NCI-H1092 treated with DMSO at 0.1 percent for 48 hours (cell line): ENCODE measurements at places on chromosomes 2 and 18.

GRCh38 chr2:58501371-58502160 is 260.4 kb upstream of the FANCL start:
- no peak for DNase-seq

- DNase-seq: no peak
Observed at GRCh38 chr2:152825834-152826233, 107.4 kb downstream of the ARL6IP6 start.

DNA sequence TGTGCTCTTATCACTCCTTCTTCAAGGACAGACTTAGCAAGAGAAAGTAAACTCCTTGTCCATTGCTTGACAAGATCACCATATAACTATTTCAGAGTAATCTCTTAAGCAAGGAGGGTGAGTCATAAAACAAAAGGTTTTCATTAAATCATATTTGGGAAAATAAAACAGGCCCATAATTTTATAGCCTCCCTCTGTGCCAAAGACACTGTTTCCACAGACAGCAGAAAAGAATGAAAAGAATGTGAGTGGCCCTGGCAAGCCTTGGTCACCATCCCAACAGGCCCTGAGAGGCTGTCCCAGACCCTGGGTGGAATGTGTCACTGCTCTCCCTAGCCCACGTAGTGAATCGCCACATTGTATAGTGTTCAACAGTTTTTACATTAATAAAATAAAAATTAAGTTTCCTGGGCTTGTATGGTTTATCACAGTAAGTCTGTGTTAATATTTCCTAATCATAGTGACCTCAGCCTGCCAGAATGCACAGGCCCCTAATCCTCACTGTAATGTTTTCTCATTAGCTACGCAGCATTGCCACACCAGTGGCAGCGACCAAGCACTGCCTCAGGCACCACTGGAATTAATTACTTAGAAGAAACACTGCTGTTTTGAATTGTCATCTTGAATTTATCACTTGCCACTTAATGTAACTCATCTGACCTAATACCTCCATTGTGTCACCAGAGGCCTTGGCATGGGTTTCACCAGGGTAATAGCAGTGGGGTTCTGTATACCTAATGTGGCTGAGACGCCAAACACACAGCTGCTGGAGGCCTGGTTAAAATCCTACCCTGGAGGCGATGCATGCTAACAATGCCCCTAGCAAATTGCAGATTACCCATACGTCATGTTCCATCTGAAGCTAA is 401.9 kb downstream of the LNPK start:
- DNase-seq: no peak

- DNase-seq: no peak
Observed at GRCh38 chr2:129857200-129857599, 122.3 kb upstream of the RAB6C start.

GRCh38 chr2:44753552-44754285 is 187.8 kb upstream of the SIX3 start:
- DNase-seq: no peak
